ENCODE measurements at places on chromosomes 2 and 18.

DNA sequence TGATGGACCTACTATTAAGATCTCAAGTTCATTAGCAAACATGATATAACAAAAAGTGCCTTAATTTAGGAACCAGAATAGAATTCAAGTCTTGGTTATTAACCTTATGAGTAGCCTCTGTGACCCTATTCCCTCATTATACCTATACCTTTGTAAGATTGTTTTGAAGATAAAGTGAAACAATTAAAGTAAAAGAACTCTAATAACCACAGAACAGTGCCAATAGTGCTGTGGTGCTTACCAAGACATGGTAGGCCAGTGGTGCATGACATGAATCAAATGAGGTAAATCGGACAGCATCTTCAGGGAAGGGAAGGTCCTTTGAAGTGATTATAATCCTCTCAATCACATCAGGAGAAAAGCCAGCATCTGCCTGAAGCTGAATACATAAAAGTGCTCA lies 36.4 kb downstream of the METTL4 start:
- DNase-seq = no peak

- no peak for DNase-seq
Observed at GRCh38 chr18:44938720-44939665, 258.3 kb downstream of the SETBP1 start.

DNA sequence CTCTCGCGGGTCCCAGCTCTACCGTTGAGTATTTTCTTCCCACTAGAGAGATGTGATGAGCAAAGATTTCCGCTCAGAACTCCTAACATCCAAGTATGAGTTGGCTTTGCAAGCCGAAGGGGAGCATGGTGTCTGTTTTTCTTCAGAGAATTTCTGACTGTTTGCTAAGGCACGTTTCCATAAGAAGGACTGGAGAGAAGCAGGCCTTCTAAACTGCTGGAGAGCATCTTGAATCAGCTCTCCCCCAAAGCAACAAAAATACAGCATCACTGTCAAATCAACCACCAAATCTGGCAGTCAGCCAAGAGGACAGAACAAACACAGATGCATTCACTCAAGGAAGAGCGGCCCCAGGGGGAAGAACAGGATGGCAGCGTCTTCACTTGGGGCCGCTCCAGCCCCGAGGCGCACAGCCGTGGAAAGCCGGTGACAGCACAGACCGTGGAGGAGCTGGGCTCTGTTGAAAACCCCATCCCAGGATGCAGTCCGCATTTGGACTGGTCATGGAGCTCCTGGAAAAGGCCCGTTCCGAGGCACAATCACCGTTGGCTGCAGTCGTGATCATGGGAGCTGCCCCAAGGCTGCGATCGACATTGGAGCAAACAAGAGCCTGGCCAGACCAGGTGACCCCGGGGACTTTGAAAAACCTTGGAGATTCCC lies 101.4 kb downstream of the NFATC1 start:
- DNase-seq = no peak

GRCh38 chr2:4840791-4841190 lies 851.4 kb upstream of the SOX11 start:
- no peak for DNase-seq

- no peak for DNase-seq
Observed at GRCh38 chr2:108184419-108184818, 55.3 kb upstream of the SULT1C3 start.

- DNase-seq = no peak
Observed at GRCh38 chr2:165927353-165927752, 26.2 kb downstream of the TTC21B start.

- DNase-seq = peak; percentile 74
Observed at GRCh38 chr2:39593439-39594393, 72.0 kb upstream of the TMEM178A start.

DNA sequence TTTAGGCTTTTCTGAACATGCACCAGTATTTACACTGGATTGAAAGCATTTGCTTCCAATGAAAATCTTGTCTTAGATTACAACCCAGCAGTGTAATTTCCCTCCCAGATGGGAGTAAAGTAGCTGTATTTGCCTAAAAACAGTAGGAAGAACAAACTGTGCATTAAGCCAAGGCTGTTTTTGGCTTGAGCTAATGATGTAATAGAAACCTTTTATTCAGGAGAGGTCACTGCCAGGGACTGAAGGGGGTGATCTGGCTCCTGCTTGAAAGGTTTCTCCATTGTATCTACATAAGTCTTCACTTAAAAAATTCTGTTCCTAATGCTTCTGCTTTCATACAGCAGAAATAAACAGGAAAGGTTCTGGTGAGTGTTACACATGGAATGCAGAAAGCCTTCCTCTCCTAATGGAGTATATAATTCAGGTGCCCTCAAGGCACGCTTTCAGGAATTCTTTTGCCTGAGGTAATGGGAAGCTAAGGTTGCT lies 74.4 kb downstream of the MEIS1 start:
- DNase-seq = peak; percentile 88

DNA sequence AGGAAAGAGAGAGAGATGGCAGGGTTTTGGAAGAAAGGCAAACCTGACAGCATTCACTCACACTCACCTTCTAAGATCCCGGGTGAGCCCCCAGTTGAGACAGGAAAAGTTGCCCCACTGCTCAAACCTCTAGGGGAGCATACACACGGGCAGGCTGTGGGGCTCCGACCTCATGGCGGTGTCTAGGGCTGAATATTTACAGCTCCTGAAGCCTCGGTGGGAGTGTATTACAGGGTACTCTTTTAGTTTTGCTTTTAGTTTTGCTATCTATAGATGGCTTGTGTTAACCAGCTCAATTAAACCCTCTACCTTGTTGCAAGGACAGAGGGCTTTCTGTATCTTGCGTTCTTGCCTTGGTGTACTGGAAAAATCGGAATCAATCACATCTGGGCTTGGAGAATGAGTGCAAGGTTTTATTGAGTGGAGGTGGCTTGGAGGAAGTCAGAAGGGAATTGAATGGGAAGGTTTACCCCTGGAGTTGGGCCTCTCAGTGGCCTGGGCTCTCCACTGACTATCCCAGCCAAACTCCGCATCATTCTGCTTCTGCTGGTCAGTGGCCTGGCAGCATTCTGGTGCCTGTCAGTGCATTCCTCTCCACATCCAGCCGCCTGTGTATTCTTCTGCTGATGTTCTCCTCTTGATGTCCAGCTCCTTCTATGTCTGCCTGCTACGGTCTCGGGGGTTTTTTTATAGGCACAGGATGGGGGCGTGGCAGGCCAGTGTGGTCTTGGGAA lies 10.1 kb upstream of the IFIH1 start:
- no peak for DNase-seq

DNA sequence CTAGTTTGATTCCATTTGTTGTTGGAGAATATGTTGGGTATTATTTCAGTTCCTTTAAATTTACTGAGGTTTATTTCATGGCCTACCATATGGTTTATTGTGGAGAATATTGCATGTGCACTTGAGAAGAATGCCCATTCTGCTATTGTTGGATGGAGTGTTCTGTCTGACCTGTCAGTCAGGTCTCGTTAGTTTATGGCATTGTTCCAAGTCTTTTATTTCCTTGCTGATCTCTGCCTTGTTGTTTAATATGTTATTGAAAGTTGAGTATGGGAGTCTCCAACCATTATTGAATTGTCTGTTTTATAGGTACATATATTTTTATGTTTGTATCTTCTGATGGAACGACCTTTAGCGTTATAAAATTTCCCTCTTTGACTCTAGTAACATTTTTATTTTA lies 86.3 kb downstream of the PTPN4 start:
- DNase-seq = no peak

DNA sequence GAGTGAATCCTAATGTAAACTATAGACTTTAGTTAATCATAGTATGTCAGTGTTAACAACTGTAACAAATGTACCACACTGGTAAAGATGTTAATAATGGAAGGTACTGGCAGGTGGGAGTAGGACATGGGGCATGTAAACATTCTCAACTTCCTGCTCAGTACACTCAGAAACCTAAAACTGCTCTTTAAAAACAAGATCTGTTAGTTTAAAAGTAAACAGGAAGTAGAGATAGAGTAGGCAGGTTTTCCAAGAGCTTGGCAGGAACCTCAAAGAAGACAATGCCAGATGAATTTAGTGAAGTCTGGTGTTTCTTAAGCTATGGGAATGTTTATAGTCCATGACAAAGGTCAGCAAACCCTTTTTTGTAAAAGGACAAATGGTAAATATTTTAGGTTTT lies 46.6 kb downstream of the CCDC138 start:
- peak; percentile 47 for DNase-seq

DNA sequence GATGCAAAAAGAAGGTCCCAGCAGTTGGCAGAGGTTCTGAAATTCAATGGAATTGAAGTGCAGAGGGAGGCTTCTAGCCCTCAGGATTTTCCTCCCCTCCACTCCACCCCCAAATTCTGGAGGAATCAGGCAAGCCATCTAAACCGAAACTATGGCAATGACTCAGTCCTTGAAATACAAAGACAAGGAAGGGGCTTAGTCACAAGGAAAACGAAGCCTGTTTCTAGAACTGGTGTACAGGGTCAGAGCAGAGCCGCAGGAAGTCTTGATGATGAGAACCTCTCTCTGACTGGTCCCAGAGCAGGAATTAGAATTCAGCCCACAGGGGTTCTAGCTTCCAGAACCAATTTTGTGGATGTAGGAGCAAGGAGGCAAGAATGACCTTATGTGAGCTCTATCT lies 111.7 kb upstream of the SCN1A start:
- DNase-seq = peak; percentile 92

DNA sequence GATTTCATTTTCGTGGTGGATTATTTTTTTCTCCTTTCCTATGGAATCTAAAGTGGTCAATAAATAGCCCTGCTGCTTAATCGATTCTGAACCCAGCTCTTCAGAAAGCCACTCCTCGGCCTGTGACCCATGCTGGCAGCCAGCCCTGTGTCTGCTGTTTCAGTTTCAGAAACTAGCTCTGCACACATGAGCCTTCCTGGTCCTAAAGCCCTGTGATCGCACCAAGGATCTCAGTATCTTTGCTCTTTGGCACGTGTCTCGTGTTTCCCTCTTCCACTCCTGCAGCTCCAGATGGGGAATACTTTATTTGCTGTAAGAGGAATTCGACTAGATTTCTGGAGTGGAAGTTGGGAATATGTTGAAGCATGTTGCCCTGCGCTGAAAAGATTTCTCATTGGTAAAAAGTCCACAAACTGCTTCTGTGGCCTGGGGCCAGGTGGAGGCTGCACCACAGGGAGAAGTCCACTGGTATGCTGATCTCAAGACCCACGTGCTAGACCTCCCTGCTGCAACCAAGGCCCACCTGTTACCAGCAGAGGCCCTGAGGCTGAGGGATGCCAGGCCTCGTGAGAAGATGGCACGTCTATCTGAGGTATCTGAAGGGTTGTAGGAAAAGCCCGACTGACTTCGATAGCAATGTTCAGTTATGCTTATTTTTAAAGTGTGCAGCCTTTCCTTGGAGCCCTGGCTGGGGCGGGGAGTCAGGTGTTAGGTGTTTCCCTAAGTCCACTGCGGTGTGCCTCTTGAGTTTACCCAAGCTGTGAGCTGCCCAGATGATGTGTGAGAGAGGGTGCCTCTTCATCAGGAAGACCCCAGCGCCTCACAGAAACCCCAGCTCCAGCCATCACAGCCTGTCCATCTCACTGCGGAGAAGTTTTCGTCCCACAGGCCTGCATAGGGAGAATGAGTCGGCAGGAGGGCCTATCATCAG lies 33.6 kb upstream of the CELF4 start:
- DNase-seq = no peak

DNA sequence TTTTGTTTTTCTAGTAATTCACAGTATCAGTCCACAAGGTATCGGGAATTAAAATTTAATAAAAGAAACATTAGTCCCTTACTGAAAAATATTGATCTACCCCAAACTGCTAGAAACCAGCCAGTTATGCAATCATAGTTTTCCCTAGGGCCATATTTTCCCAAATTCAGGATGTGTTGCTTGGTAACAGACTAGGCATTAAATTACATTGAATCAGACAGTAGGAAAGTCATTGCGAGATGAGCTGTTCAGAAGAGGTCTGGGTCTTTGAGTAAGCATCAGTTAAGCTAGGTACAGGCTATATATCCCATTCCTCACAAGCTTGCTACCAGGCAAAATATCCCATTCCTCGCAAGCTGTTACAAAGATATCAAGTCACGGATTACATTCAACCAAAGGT lies 123.0 kb upstream of the CCDC150 start:
- no peak for DNase-seq

DNA sequence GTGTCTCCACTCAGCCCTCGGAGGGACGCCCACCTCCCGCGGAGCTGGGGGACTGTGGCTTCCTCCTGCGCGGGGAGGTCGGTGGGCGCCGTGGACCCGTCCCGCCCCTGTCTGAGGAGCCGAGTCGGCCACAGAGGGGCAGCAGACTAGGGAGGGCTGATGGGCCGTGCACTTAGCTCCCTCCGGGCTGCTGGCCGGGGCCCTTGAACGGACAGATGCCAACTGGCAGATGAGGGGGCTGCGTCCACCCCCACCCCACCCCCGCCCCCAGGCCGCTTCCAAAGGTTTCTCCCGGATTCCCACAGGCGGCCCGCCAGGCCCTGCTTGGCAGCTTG lies 10.4 kb upstream of the UBE2F start:
- DNase-seq = no peak

GRCh38 chr2:215760557-215760956 lies 252.8 kb downstream of the MREG start:
- peak; percentile 26 for DNase-seq

DNA sequence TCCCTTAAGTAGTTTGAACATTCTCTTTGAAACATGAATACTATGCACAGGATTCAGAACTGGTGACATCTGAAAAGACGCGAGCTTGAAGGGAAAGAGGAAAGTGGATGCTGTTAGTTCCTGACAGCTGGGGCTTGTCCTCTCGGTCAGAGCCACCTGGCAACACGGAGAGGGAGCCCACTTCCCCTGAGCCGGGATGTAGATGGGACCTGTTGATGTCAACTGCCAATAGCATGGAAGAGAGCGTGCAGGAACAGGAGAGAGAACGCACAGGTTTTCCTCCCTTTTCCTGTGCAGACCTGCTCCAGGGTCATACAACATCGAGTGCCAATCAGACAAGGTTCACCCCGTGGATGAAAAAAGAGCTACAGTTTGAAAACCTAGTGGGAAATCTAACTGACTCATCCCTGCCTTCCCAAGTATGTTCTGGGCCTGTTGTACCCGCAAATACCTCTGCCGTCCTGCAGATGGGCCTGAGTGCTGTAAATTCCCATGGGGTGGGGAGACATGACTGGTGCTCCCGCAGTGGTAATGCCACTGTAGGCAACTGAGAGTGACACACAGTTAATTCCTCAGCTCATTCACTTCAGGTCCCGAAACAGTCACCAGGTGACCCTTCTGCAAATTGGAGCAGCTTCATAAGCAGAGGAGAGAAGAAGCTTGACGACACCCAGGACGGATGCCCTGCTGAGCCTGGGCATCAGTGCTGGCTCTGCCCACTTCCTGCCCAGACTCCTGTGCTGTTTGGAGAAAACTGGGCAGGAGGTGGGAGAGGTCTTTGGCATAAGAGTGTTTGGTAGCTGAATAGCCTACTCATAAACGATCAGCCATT lies 13.9 kb upstream of the MBP start:
- DNase-seq = no peak

GRCh38 chr2:172288603-172289002 lies 138.8 kb upstream of the ITGA6 start:
- DNase-seq = peak; percentile 53

- DNase-seq = no peak
Observed at GRCh38 chr2:133503323-133503722, 64.9 kb downstream of the NCKAP5 start.

DNA sequence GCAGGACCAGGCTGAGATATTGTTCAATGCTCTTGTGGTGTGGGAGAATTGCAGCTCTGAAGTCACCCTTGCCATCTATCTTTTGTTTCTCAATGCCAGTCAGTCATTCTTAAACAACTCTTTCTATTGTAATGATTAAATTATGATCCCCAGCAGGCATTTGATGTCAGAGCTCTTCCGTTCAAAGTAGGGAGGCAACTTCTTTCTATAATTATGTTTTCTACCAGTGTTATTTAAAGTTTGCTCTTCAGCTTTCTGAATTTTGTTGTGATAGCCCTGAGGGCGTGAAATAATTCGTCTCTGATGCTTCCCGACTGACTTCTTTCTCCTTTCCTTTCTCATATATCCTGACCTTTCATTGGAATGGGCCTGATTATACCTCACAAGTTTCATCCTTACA lies 161.4 kb upstream of the KLHL14 start:
- no peak for DNase-seq

Measured in endothelial cell of umbilical vein (primary cell).